Activated T-cell treated with anti-CD3 and anti-CD28 coated beads, Interleukin-2, amount 50 U/mL, for 1 hour (primary cell): ENCODE measurements at places on chromosomes 4 and X.

- DNase-seq = no peak
These were observed 132.6 kb downstream of the PACRGL start for GRCh38 chr4:20832826-20833225.

GRCh38 chrX:39953879-39954278, 143.9 kb downstream of the BCOR start:
- DNase-seq = no peak

GRCh38 chr4:79632114-79632513, 224.1 kb upstream of the GK2 start:
- DNase-seq = no peak

DNA sequence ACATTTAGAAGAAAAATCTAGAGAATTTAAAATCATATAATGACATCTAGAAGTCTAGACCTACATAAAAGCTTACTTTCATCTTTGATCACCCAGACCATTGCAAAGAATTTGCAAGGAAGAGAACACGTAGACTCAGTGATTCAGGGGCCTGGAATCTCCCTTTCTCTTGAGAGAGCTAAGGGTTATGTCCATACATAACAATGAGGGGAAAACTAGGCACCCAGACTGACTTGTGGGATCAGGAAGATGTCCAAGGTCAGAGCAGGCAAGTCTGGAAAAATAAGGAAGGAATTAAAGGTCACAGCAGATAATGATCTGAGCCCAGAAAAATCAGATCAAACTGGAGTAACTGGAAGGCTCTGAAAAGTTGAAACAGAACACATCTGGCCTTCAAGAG, 198.4 kb upstream of the SFRP2 start:
- no peak for DNase-seq

DNA sequence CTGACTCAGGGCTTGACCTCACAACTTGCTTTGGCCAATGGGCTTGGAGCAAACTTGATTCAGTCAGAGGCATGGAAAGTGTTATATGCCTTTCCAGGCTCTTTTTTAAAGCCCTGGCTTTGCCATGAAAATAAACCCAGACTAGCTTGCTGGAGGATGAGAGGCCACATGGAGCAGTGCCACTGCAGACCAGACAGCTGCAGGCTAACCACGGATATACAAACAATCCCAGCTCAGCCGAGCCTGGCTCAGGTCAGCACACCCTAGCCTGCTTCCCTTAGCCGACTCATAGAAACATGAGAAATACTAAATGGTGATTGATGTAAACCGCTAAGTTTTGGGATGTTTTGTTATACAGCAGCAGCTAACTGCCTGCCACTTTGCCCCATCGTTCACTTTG, 345.1 kb downstream of the ARHGAP10 start:
- no peak for DNase-seq

GRCh38 chr4:25252230-25253070, 18.6 kb downstream of the PI4K2B start:
- no peak for DNase-seq

GRCh38 chrX:123959281-123960063, 2.0 kb upstream of the STAG2 start:
- no peak for DNase-seq

DNA sequence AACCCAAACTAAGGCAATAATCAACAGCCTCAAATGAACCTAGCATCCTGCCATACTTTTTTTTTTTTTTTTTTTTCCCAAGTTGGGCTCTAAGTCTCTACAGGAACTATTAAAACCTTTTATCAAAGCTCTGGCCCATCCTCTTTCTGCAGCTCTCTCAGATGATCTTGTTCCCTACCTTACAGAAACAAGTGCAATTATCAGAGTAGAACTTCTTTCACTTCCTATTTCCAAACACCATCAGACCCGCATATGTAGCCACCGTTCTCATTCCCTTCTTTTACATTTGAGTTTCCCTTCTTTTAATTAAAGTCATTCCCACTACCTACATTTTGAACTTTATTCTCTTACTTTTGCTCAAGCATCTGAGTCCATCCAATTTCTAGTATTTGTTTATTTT, 690.6 kb downstream of the DMD start:
- no peak for DNase-seq
